Pulmonary artery endothelial cell (primary cell): ENCODE measurements at places on chromosomes 12 and 14.

DNA sequence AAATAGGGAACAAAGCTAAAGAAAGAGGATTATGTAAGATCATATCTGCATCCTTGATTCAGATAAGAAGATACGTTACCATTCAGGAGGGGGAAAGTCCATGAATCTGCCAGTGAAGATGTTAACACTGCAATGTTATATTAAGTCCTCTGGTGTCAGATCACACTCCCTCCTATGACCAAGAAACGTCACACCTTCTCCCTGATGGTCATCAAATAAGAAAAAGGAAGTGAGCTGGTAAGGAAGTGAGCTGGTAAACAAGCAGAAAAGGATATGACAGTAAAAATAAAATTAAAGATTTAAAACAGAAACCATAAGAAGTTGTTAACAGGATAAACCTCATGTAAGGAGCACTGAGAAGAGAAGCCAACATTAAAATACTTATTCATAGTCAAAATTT is 340.2 kb downstream of the SEC23A start:
- DNase-seq, result no peak

- no peak for DNase-seq
Measured at GRCh38 chr12:57998251-57998650, 56.9 kb downstream of the ATP23 start.

GRCh38 chr14:51410897-51411296 is 170.8 kb downstream of the TMX1 start:
- no peak for DNase-seq

DNA sequence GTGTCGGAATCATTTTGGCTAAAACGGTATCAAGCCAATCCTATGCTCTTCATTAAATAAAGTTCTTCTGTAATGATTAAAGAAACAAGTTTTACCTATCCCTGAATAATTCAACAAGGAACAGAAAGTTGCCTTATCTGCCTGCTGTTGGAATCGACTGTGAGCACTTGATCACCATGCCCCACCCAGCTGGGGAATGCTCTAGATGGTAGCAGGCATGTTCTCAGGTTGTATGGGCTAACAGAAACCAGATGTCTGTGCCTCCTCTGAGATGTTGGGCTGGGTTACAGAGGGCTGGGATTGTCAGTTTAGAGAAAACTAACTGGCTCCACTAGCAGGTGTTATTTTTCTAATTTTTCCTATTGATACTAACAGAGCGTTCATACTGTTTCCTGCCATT is 28.9 kb downstream of the RTRAF start:
- DNase-seq, result no peak

- no peak for DNase-seq
Measured at GRCh38 chr12:101969-102878, 35.7 kb downstream of the IQSEC3 start.

- no peak for DNase-seq
Measured at GRCh38 chr14:21075719-21076437, 5.8 kb downstream of the ARHGEF40 start.

GRCh38 chr14:47674543-47675465 is 601 bp downstream of the MDGA2 start:
- DNase-seq, result no peak

GRCh38 chr12:48936379-48936979 is 11.2 kb upstream of the FKBP11 start:
- DNase-seq, result no peak

GRCh38 chr12:115697340-115697739 is 580.2 kb downstream of the MED13L start:
- no peak for DNase-seq

GRCh38 chr12:97595426-97595831 is 132.8 kb downstream of the RMST start:
- no peak for DNase-seq

DNA sequence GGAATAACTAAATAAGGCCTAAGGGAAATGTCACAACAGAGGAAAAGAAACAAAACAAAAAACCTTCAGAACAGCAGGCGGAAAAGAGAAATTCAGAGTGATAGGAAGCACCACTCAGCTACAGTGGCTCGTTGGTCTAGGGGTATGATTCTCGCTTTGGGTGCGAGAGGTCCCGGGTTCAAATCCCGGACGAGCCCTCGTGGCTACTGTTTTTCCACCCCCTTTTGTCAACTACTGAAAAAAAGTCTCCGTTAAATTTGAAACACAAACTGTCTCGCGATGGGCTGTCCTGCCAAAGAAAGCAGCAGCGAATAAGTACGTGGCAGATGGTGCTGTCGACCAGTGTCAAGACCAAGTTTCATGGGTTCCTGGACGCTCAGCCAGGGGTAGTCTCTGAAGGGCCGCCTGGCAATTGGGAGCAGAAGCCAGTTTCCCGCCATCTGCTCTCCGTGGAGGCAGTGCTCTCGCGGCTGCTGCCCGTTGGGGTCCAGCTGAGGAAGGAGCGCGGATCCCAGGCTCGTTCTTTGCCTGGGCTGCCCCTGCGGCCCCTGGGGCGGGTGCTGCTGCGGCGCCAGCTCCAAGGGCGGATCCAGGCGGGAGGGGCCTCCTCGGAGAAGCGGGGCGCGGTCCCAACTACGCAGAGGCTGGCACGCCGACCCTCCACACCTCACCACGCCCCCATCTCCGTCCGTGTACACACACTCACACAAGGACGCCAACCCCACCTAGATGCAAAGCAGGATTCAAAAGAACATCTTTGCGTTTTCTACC is at the start of gene RNASE4:
RNASE4 (plus strand) TSS at position 670 of the 771 bp plus-strand sequence. CDS start 14,812 bp downstream, outside the sequence.
- DNase-seq, result no peak

DNA sequence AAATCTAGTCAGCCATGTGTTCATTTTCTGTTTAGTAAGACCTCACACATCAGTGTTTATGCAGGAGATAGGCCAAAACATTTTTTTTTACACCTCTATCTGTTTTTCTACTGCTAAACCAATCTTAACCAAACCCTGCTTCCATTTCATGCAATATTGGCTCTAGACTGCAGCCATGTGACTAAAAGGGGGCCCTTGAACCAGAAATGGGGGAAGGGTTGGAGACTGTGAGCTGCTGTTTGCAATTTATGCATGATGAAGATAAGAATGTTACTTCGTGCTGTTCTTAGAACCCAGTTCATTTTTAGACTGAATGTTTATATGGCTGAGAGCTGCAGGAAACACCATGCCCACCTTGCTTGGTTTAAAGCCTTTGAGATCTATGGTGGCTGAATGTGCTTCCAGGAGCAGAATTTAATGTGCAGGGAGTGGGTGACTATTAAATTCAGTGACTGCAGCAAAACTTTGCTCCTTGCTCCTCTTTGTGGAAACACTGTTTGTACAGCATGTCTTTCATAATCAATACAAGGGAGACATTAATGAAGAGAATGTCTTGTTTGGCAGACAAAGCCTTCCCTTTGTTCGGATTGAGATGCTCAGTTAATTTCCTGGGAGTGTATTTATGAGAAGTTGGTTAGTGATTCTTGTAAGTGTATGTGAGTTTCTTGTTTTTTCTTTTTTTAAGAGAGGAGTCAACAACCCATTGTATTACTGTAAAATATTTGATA is 53.6 kb downstream of the CHST11 start:
- no peak for DNase-seq

- no peak for DNase-seq
Measured at GRCh38 chr12:67088401-67089118, 180.6 kb upstream of the CAND1 start.

GRCh38 chr12:106901276-106901675 is 54.4 kb upstream of the TMEM263 start:
- no peak for DNase-seq

DNA sequence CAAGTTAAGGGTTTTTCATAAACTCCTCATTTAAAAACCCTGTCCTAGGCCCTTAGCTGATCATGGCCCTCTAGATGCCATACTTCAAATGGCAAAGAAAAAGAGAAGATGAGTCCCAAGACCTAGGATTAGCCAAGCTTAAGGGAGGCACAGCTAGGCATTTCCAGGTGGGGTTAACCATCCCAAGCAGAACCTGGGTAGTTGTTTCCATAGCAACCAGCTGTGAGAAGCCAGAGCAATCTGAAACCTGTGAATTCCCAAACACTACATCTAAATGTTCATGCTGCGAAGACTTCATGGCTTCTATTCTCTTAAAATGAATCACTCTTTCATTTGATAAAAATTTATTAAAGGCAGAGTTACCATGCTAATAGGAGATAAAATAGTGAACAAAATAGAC is 372.9 kb downstream of the C12orf50 start:
- no peak for DNase-seq

DNA sequence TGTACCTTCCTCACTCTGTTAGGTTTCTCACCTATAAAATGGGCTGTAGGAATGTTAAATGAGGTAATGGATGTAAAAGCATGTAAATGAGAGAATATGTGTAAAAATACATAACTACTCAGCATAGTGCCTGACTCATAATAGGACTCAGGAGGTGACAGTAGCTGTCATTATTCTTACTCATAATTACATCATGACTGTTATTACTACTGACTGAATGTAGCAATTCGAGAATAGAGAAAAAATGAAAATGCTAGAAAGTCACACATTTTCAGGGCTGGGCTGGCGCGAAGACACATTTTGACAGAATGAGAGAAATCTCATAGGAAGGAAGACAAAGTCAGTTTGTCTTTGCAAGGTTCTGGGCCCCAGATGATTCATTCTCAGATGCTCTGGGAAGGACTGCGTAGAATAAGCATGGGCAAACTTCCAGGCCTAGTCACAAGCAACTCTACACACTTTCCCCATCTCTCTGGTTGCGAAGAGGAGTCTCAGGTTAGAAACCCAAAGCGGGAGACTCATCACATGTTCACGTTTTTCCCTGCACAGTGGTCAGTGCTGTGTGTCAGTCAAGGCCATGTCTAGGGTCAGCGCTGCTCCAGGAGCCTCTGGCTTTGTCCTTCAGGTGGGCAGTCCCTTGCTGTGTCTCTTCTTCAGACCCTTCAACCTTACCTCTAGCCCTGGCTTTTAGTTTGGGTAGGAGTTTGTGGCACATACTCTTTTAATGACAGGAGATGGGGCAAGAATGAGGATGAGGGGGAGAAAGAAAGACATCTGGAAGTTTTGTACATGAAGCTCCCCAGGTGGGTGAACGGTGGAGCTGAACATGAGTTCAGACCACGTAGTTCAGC is 8.4 kb downstream of the GPRC5A start:
- peak; percentile 64 for DNase-seq

DNA sequence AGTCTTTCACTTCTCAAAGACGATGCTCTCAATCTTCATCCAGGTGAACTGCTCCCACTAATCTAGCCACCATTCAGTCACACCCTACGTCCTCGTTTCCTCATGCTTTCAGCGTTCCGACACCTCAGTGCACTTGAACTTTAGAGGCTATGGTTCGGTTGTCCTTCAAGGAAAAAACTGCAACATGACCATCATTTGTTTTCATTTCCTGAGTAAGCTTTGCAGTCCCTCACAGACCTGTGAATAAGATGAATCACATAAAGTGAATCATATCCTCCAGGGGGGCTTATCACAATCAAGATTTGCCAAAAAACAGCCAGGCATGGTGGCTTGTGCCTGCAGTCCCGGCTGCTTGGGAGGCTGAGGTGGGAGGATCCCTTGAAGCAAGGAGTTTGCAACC is 80.2 kb downstream of the TMCC3 start:
- peak; percentile 71 for DNase-seq

DNA sequence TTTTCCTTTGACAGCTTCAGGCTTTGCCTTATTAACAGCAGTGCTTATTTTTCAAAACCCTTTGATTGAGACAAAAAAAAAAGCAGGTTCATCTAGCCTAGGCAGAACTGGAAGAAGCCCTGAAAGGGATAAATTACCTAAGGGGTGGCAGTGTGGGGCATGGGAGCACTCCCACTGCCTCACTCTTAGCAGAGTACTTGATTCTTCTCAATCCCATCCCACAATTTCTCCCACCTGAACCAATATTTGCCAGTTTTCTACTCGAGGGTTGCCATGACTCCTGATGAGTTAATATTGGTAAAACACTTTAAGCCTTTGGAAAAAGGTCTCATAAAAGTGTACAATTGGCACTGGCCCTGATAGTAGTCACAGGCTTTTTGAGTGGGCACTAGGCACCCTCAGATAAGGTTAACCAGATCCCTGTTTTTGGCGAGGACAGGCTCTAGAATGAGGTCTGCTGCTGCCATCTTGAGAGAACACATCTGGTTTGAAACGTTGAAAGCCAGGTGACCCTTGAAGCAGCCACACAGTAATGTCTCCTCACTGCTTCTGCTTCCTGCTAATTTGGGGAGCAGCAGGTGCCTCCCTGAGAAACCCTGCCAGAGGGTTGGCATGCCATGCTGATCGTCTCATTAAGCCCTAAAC is 320.0 kb downstream of the RAD51B start:
- no peak for DNase-seq

DNA sequence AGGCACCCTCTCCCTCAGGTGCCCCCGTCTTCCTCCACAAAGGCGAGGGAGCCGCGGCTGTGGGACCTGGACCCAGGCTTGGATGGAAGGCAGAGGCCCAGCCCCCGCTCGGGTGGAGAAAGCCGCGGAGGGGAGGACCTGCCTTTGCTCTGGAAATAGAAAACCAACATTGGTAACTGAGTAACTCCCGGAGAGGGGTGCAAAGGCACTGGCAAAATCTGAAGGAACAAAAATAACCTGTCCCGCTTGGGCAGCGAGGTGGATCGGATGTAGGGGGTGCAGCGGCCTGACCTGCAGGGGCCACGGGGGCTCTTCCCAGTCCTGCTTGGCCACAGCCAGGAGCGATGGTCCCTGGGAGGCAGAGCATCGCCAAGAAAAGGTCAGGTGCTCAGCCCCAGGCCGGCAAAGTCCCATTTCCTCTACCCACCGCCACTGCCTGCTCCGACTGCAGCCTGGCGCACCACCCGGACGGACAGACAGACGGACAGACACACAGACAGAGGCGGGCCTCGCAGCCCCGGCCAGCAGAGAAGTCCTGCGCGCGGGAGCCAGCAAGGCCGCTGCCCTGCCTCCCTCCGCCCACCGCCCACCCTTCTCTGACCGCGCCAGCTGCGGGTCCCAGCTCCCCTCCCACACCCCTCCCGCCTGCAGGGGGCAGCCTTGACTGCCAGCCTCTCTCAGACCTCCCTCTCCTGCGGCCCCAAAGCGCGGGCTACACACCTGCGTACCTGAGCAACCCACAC is 21.4 kb upstream of the TMEM106C start:
- DNase-seq, result no peak

DNA sequence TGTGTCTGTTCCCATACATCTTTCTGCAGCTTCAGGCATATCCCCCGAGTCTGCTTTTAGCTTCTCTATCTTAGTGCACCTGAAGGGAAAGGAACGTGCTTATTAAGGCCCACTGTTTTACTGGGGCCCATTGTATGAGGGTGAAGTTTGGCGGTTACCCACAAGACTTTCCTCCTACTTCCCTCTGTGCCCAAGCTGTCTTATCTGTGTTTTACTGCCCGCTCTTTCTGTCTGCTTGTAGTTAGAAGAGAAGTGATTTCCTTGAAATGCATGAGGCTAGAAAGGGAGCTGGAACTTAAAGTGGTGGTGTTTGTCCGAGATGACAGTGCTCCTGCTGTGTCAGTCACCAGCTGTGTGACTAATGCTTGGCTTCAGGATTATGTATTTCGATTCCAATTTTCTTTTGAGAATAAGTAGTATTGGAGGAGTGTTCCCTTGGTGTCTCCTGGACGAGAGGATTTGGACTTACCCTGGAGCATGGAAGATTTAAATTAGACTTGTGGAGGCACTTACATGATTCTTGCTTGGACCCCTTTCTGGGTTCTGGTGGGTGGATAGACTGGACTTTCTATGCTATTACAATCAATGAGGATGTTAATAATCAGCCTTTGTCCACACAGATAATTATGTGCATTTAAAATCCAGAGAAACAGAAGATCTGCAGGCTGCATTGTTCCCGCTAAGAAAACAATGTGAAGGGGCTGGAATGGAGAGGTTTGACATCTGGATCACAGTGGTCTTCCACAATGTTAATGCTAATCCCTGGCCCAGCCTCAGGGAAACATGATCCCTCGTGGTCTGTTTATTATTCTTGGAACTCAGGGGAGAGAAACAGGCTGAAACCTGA is 13.9 kb upstream of the KRT86 start:
- no peak for DNase-seq

- no peak for DNase-seq
Measured at GRCh38 chr12:11164384-11164783, 6.6 kb upstream of the SMIM10L1 start.

- no peak for DNase-seq
Measured at GRCh38 chr14:104774453-104775072, 21.0 kb downstream of the AKT1 start.
